ENCODE measurements at places on chromosomes 11 and 22.

DNA sequence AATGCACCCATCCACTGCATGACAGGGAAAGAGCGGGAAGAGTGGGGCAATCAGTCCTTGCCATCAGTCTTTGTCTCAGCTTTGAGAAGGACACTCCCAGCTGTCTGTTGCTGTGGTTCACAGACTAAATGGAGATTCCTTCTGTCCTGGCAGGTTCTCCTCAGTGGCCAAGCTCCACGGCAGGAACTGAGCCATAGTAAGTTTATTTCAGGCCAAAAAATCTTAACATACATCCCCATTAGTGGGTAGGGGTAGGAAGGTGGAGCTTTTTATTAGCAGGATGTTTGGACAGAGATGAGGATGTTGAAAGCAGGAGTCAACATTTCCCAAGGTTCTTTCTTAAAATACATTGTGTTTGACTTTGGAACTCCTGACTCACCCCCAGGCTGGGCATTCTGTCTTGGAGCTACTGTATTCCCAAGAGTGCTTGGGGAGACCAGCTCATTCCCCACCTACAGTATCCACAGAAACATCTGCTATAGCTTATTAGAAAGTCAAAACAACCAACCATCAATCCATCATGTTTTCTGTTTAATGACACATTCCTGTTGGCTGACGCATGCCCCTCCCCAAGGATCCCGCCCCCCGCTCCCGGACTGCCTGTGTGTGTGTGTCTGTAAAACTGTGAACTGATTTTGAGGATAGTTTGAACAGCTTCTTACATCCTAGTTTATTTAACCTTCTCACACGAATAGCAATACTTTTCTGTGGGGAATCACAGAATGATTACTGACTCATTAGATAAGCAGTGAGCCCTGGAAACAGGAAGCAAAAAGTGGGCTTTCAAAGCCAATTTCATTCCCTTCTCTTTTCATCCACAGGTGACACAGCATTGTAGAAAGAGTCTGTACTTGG lies 109.5 kb downstream of the CCDC81 start:
- no peak for DNase-seq

DNA sequence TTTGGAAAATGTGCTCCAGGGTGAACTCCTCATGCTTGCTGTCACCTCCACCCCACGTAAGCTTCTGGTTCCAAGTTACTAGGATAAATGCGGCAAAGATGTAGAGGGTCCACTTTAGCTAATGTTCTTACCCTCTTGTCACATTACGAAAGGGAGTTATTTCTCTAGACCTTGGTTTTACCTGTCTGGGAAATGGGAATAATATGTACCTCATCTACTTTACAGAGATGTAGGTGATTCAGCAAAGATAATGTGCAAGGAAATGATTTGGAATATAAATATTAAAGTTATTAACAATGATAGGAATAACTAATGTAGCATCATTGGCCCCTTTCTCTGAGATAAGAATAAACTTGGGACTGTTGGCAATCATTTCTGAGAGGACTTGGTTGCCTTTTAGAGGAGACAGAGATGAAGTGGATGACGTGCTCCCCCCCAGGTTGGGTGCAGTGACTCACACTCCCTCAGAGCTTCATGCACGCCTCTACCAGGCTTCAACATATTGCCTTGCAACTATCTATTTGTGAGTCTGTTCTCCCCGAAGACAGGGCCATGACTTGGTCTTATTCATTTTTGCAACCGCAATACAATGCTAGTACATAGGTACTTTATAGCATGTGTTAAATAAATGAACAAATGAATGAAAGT lies 97.1 kb downstream of the ME3 start:
- DNase-seq: no peak

DNA sequence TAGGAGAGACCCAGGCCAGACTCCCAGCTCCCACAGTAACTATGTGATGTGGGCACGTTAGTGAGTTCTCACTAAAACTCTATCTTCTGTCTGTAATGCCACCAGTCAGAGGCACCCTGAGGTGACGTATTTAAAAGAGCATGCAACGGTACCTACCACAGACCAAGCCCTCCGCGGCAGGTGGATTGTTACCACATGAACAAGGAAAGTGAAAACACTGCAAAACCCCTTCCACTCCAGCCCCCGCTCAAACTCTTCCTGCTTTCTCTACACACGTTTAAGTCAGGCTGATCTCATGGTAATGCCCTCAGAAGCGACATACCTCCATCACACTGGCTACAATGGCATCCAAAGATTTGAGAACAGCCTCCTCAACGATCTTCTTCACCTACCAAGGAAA lies 36.7 kb downstream of the SERPIND1 start:
- peak; percentile 73 for DNase-seq

- DNase-seq: no peak
Measured at GRCh38 chr11:83629775-83630174, 343.6 kb upstream of the CCDC90B start.

- DNase-seq: no peak
Measured at GRCh38 chr11:94275961-94276360, 28.4 kb upstream of the IZUMO1R start.

DNA sequence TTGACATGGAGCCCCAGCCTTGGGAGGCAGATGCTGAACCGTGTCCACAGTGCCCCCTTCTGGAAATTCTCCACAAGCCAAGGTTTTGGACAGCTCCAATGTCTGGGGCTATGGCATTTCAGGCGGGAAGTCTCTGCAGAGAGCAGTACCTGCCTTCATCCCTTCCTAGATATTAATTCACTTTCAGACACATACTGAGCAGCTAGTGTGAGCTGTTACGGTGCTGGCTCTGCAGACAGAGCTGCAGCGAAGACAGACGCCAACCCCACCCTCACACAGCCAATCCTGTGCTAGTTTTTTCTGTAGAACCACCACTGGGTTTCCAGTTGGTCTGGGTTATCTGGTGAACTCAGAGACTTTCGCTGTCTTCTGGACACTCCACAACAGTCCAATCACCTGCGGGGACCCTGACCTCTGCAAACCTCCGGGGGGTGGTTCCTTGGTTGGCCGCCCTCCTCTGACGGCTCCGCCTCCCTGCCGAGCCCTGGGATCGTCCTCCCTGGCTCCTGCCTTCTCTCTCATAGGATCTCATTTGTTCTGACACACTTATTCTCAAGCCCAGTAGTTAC lies 9.1 kb downstream of the LMF2 start:
- DNase-seq: peak; percentile 50

GRCh38 chr11:17714356-17714854 lies 5.0 kb upstream of the MYOD1 start:
- no peak for DNase-seq

GRCh38 chr11:134466156-134466555 lies 54.1 kb upstream of the B3GAT1 start:
- DNase-seq: no peak

GRCh38 chr22:32828150-32828549 lies 26.6 kb downstream of the TIMP3 start:
- no peak for DNase-seq

DNA sequence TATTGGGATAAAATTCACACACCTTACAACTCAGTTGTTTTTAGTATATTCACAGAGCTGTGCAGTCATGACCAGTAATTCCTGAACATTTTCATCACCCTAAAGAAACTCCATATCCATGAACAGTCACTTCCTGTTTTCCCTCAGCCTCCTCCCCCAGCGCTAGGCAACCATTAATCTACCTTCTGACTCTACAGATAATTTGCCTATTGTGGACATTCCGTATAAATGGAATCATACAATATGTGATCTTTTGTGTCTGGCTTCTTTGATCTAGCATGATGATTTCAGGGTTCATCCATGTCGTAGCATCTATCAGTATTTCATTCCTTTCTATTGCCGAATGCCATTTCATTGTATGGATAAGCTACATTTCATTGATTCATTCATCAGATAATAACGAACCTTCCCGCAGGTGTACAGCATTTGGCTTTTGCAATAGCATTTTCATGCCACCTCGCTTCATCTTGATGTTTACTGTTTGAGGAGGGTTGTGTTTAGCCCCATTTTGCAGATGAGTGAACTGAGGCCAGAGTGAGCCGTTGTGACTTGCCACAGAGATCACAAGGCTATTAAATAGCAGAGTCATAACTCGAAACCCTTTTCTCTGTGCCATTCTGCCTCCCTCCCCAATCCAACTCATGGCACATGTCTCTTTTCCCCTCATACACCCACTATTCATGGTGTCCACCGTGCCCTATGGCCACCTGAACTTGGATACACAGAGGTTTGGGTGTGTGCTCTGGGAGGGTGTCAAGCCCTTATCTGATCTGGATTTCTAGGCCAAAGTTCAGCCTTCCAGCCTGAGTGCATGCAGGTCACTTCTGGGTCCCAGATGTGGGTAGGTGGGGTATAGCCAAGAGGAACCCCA lies 11.1 kb upstream of the MYH9 start:
- DNase-seq: no peak

- no peak for DNase-seq
Measured at GRCh38 chr11:32421992-32422391, 13.3 kb downstream of the WT1 start.

- no peak for DNase-seq
Measured at GRCh38 chr11:77107950-77108349, 5.3 kb downstream of the OMP start.

- no peak for DNase-seq
Measured at GRCh38 chr22:23800297-23801237, 13.8 kb downstream of the SMARCB1 start.

GRCh38 chr11:112221274-112221835 lies 4.9 kb upstream of the PTS start:
- no peak for DNase-seq

DNA sequence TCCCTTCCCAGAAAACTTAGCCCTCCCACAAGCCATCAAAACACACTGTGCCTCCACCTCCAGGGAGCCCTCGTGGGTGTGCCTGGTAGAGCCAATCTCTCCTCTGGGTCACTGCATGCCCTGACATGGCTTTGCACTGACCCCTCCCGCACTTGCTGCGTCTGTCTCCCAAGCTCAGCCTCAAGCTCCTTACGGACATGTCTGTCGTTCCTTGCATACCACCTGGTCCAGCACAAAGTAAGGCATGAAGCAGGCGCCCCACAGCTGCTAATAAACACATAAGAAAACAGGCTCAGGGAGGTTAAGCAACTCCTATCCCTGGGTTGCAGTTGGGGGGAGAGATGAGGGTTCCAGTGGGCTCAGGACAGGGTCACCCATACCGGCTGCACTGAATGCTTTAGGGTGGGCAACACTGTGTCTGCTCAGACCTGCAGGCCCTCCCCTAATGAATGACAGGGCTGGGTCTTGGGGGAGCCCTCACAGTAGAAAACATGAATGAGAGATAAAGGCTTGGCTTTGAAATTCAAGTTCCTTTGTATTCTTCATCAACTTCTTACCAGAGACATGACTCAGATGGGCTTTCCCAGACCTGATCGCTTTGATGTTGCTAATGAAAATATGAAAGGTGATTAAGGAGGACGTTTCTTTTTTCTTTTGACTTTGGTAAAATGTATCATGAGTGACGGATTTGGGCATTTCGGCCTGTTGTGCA lies 38.0 kb downstream of the PHF21B start:
- DNase-seq: no peak

- DNase-seq: no peak
Measured at GRCh38 chr11:35088676-35089075, 50.3 kb upstream of the CD44 start.

GRCh38 chr22:29302402-29302680 lies 4.1 kb upstream of the GAS2L1 start:
- DNase-seq: no peak

GRCh38 chr11:45285250-45285828 lies 802 bp downstream of the SYT13 start:
- no peak for DNase-seq

DNA sequence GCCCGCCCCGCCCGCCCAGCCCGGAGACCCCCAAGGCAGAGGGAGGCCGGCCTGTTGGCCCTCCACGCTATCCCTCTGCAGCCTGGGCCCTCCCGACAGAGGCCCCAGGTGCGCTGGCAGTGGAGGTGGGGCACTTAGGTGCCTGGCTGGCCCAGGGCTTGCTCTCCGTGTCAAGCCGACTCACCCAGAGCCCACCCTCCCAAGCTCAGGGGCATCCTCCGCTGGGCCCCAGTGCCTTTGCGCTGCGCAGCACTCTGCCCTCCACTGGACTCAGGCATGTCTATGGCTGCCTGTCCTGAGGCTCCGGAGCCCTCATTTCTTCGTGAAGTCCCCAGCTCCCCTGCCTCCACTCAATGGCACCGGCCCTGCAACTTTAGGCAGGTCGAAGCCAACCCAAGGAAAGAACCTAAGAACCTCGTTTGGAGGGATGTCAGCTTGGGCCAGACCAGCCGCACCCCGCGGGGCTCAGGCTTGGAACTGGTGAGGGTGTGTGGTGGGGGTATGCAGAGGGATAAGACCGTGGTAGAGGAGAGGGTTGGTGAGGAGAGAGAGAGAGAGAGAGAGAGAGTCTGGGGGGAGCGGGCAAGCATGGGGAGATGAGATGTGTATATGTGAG lies 6.1 kb downstream of the SMIM45 start:
- no peak for DNase-seq

GRCh38 chr22:35098921-35099320 lies 33.0 kb downstream of the ISX start:
- no peak for DNase-seq

GRCh38 chr11:11207428-11207827 lies 145.6 kb downstream of the CSNK2A3 start:
- no peak for DNase-seq

DNA sequence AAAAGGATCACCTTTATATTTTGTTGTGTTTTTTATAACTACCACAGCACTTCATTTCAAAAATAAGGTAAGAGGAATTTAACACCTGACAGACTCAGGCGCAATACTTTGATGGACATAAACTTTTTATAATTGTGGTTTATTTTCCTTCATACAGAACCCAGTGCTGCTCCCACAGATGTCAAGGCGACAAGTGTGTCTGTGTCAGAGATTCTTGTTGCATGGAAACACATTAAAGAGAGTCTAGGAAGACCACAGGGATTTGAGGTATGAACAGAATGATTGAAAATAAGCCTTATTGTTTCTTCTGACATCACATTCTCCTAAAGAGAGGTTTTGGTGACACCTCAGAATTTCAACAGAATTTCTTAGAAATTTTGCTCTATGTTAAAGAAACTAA lies 378.9 kb upstream of the ARHGAP42 start:
- DNase-seq: no peak

DNA sequence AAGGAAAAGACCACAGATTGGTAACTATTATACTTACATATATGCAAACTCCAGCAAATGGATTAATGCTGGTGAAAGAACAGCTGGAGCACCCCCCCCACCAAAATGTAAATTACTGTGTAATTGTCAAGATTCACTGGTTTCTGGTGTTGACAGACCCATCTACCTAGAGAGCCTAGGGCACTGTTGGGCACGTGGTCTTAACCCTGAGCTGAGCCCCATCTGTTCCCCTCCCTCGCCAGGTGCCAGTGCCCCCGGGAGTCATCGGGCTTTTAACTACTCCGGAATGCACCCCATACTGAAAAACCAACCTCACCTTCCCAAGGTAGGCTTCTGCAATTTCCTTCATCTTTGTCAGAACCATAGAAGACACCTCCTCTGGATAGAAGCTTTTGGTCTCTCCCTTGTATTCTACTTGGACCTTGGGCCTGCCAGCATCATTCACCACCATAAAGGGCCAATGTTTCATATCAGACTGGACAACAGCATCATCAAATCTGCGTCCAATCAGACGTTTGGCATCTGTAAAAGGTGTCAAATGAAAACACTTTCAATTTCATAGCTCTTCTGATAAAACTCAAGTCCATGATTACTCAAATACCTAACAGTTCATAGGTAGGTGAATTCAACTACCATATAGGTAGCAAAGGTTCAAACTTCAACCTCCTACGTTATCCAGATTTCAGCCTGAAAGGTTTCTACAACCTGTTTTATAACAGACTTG lies 1.5 kb downstream of the HSPA8 start:
- DNase-seq: peak; percentile 35

Measured in natural killer cell (primary cell).